Fibroblast of upper back skin (primary cell): ENCODE measurements at places on chromosomes 7 and 10.
A peak's percentile ranks its signal among the peaks of the same experiment; 100 is the strongest.

DNA sequence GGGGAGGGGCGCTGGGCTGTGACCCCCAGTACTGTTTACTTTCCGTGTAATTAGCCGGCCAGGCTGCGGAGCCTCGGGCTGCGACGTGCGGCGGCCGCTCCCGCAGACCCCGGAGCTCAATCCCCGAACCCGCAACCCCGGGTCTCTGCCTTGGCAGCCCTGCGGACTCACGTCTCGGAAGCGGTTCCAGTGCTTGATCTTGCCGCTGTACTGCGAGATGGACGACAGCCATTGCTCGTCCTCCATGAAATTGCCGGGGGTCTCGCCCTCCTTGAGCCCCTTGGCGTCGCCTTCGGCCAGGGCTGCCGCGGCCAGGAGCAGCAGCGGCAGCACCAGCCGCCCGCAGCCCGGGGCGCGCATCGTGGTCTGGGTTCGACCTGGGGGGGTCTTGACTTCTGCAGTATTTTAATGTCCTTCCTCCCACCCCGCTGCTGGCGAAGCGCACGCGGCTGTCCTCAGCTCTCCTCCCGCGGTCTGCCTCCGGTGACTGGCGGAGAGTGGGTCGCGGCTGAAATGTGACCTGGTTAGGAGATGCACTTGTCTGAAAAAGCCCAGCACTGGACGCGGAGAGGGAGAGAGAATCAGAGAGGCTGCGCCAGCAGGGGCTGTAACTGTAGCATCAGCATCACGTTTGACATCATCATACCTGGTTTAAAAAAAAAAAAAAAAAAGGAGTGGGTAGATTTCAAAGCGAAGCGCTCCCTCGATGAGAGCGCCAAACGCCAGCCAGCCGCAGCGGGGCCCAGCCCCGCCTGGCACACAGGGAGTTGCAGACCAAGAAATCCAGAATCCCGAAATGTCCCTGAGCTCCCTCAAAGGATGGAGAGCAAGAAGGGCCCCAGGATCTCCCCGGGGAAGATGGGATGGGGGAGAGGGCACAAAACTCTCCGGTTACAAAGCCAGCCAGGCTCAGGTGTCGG, at the start of gene SPOCK2:
SPOCK2 (minus strand) TSS at position 583 of the 920 bp plus-strand sequence; CDS start at position 360, 223 bp downstream.
- no peak for DNase-seq

DNA sequence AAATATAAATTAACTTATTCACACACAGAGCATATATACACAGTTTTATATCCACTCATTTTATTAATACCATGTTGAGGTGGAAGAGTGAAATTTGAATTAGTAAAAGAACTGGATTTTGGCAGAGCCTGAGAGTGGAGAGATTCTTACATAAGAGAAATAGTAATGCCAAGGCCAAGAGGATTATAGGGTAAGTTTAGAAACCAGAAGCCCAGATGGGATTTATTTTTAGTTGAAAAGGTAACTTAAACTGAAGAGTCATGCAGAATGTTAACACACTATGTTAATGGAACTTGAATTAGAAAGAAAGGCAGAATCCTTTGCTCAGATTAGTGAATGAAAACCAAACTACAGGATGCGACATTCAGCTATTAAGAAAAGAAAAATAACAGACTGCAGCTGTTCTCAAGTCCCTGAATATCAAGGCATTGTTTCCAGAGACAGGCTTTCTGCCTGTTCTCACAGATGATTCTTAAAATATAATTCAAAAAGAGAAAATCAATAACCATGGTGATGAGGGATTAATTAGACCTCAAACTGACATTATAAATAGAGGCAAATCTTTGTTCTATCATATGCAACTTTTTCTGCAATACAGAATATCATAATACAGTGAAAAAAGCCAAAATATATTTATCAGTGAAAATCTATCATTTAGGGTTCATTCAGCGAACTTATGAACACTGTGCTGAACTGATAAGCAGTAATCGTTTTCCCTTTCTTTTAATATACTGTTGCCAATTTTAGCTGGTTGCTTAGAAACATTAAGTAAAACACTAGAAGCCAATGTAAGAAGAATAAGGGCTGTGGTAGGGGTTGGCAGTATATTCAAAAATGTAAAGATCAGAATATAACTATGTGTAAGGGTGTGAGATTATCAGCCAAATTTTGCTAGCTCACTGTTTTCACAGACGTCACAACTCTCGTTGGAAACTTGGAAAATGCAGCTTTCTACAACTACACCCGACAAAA, 34.4 kb downstream of the HECTD2 start:
- DNase-seq = no peak

DNA sequence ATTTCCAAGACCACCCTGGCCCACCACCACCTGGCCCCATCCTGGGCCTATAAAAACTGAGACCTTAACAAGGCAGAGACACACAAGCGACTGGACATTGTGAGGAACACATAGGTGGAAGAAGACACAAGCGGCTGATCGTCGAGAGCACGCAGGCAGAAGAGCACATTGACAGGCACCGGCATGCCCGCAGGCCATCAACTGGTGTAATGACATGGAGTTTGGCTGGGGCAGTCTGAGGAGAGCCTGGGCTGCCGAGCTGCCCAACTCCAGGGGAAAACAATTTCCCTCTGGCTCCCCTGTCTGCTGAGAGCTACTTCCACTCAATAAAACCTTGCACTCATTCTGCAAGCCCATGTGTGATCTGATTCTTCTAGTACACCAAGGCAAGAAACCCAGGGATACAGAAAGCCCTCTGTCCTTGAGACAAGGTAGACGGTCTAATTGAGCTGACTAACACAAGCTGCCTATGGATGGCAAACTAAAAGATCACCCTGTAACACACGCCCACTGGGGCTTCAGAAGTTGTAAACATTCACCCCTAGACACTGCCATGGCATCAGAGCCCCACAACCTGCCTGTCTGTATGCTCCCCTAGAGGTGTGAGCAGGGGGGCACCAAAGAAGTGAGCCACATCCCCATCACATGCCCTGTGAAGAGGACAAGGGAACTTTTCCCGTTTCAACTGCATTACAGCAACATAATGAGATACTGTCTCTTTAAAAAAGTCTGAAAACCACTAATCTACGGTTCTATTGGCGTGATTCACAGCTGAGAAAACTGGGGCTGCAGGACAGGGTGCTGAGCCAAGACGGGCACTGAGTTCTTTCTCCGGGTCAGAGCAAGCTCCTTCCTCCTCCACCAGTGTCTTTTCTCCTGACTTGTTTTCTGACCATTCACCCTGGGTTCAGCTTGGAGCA, 18.5 kb upstream of the TNS3 start:
- peak; percentile 75 for DNase-seq

- no peak for DNase-seq
These were observed 17.2 kb downstream of the TSPAN13 start for GRCh38 chr7:16770657-16771329.

DNA sequence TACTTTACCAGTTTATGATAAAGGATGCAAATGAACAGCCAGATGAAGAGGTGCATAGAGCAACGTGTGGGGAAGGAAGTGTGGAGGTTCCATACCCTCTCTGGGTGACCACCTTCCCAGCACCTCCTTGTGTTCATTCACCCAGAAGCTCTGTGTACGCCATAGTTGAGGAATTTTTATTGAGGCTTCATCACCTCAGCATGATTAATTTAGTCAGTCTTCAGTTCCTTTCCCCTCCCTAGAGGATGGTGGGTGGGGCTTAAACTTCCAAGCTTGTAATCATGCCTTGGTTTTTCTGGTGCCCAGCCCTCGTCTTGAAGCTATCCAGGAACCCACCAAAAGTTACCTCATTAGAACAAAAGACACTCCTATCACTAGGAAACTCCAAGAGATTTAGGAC, 162.7 kb downstream of the PLCE1 start:
- peak; percentile 25 for DNase-seq

DNA sequence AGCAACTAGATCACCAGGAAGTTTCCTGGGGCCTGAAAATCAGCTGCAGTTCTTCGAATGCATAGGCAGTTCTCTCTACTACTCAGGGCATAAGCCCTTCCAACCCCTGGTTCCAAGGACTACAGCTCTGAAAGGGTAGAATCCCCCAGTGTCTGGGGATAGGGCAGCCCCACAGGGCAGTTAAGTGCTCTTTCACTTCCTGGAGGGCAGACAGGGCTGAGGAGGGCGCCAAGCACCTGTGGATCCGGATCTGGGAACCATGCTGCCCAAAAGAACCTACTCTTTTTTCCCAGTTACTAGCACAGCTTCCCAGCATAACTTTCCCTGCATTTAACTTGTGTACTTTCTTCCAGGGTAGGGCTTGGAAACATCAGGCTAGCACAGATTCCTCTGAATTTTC, 41.1 kb downstream of the CXCL12 start:
- DNase-seq = no peak

GRCh38 chr7:93860261-93860660, 30.3 kb downstream of the TFPI2 start:
- DNase-seq = no peak

DNA sequence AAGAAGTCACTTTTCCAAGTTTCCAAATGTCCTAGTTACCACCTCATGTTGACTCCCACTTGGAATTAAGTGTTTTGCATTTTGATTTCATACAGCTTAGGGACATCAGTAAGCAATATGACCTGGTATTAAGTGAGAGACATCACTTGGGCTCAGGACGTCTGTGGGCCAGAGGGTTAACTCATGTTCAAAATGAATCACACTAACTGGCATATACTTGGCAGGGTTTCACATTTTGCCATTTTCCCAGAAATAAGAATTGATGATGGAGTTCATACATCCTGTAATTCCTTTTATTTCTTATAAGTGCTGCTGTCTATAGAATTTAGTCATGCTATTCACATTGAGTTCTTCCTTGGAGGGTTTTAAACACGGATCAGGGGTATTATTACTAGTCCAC, 516.5 kb downstream of the PHTF2 start:
- no peak for DNase-seq

DNA sequence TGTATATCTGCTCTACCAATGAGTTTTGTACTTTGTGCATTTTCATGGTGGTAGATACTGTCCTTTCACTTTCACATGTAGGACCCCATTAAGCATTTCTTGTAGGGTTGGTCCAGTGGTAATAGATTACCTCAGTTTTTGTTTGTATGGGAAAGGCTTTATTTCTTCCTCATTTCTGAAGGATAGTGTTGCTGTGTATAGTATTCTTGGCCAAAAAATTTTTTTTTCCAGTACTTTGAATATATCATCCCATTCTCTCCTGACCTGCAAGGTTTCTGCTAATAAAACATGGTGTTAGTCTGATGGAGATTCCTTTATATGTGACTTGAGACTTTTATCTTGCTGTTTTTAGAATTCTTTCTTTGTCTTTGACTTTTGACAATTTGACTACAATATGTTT, 12.0 kb downstream of the GIMAP8 start:
- DNase-seq = no peak

GRCh38 chr7:88276605-88277153, 30.0 kb downstream of the STEAP4 start:
- no peak for DNase-seq

DNA sequence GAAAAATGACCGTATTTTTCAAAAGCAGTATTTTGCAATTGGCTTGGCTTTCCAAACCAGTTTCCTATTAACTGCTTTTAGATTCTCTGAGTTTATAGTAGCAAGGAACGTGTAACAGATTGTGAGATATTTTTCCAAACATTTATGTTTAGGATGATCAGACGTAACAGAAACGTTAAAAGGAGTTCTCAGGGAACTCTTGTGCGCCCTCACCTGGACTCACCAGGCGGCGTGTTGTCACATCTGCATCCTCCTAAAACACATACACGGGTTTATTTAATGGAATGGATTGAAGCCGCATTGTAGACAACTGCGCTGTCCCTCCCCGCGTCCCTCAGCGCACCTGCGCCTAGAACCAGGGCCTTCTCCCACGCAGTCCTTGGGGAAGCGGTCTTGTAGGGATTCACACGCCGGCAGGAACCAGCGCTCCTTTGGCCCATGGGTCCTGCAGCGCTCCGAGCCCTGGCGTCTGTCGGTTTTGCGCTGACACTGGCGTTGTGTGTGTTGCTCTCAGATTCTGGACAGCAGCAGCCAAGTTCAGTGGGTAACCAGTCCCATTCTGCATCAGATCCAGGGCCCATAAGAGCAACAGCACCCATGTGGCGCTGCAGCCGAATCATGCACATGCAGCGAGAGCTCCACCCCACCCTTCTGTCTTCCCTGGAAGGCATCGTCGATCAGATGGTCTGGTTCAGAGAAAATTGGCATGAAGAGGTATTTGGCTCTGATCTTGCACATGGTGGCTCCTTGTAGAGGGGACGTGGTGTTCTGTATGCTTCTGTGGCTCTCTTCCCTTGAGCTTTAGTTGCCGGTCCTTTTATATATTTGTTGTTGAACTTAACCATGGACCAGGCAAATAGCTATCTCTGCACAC, 114.9 kb downstream of the TRRAP start:
- DNase-seq = no peak

- DNase-seq = no peak
These were observed 39.9 kb downstream of the CYTH3 start for GRCh38 chr7:6232534-6232933.

- DNase-seq = no peak
These were observed 12.5 kb downstream of the NPVF start for GRCh38 chr7:25215694-25216335.

DNA sequence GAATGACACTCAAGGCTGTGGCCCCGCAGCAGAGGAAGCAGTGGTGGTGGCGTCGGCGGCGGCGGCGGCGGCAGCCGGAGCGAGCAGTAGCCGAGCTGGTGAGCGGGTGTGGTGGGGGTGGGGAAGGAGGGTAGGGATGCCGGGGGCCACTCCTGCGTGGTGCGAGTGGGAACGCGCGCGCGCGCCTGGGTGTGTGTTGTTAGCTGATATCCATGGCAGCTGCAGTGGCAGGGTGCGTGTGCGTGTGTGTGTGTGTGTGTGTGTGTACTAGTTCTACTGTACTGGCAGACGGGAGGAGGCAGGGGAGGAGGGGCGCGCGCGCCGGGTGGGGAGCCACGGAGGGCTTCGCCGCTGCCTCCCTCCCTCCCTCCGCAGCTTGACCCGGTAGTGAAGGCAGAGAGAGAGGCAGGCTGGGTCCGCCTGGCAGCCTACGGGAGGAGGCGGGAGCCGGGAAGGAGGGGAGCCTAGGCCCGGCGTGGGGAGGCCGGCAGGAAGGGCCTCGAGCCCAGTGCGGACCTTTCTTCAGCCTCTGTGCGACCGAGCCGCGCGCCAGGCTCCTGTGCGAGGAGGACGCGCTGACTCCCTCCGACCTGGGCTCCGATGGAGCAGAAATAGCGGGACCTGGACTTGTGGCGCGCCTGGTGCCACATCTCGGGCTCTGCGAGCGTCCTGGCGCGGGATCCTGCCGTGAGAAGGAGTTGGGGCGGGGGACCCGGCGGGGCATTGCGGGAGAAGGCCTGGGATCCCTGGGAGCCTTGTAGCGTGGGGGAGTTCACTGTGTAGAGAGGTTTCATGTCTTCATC, at the start of gene MAGI2:
MAGI2 (minus strand) TSS at position 110 of the 803 bp plus-strand sequence. CDS start 347 bp downstream, outside the sequence.
- DNase-seq = peak; percentile 77
